ENCODE measurements at places on chromosomes 7 and 10. TPM values are rescaled to one million over a fixed set of nuclear protein-coding genes. Genes with fewer than 3 reads are reported as not detected.
A peak's percentile ranks its signal among the peaks of the same experiment; 100 is the strongest.

Gene CYP17A1
- not detected for total RNA-seq

Gene CHRM2
- 0.17 TPM for total RNA-seq

Gene INMT
- total RNA-seq: 0.84 TPM

Gene ZNF804B
- total RNA-seq: not detected

Gene GDF10
- total RNA-seq: 0.19 TPM

Gene ITIH2
- not detected for total RNA-seq

Gene PPP1R17
- total RNA-seq: 2.5 TPM

DNA sequence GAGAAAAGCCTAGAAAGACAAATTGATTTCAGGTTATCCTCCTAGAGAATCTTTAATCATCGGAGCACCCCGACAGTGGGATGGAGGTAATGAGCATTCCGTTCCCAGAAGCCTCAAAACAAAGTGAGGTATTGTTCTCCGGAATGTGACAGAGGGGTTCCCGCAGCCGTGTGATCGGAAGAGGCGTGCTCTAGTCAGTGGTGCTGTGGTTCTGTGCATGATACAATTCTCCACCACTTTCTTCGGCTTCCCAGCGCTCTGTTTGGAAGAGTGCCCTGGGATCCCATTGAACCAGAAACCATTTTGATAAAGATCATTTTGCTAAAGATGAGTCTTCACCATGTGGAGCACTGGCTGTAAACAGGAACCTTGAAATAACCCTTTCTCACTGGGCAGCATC lies 434.6 kb downstream of the PAXIP1 start:
- DNase-seq: no peak

DNA sequence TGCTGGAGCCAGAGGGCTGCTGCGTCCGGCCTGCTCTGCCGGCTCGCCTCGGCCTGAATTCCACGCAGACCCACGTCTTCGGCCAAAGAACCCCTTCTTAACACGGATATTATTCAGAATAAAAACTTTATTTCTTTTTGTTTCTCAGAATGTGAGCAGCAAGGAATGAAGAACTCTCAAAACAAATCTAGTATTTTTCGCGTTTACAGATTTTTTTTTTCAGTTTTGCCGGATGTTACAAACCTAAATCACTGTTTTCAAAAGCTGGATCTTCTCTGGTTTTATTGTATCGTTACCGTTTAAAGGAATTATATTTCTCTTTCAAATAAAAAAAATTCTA lies 4.4 kb upstream of the HOXA2 start:
- no peak for DNase-seq

- DNase-seq: no peak
Observed at GRCh38 chr7:131238347-131238931, 89.2 kb upstream of the MKLN1 start.

- no peak for DNase-seq
Observed at GRCh38 chr10:61016630-61017029, 72.6 kb upstream of the RHOBTB1 start.

DNA sequence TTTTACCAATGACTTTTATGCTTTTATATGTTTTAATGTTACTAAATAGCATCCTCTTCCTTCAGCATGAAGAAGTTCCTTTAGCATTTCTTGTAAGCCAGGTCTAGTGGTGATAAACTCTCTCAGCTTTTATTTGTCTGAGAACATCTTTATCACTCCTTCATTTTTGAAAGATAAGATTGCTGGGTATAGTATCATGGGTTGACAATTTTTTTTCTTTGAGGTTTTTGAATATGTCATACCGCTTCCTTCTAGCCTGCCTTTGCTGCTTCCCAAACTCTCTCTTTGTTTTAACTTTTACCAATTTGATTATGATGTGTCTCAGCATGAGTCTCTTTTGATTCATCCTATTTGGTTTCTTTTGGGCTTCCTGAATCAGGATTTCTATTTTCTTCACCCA lies 108.2 kb upstream of the KAT6B start:
- DNase-seq: no peak

GRCh38 chr10:84563868-84564267 lies 235.5 kb downstream of the CCSER2 start:
- DNase-seq: no peak

DNA sequence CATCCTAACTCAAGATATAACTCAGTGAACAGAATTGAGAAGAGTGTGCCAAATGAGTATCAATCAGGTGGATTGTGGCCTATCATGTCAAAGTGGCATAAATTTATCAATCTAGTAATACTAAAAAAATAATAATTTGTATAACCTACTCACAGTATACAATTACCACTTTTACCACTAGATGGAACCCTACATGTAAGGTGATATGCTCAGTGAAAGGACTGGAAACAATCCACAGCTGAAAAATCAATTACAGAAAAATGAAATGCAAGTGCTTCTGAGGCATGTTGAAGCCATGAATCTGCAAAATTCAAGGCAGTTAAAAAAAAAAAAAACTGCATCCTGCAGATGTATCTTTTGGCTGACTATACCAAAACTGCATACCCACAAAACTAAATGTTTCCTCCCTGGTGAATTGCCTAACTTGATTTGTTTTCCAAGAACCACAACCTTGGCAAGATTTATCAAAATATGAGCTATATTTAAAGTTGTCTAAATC lies 13.9 kb downstream of the ARHGAP19 start:
- DNase-seq: no peak

GRCh38 chr7:70533614-70534013 lies 598.3 kb upstream of the GALNT17 start:
- DNase-seq: no peak

- DNase-seq: no peak
Observed at GRCh38 chr7:197413-198335, 5.3 kb downstream of the FAM20C start.

DNA sequence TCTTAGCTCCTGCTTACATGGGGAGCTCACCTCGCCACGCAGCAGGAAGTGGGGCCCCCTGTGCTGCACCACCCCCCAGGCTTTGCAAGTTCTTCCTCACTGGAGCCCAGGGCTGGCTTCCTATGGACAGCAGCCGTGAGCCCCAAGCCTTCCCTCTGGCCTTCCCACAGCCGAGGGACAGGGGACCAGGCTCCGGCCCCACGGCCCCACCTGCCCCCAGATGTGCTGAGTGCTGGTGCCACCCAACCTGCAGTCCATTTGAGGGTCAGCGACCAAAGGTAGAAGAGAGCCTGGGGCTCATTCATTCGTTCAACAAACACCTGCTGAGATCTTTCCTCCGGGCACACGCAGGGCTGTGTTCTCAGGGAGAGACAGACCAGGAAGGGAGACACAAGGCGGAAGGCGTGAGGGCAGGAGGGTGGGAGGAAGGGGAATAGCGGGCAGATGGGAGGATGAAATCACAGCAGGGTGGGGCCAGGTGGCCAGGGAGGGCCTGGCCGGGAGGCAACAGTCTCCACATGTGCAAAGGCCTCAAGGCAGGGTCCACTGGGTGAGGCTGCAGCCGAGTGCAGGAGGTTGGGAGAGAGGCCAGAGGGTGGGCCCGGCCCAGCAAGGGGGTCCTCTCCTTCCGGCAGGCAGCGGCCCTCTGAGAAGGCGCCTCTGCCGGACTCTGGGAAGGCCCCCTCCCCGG lies 100.1 kb downstream of the FOXL3 start:
- no peak for DNase-seq

GRCh38 chr7:87151002-87151728 lies 1.1 kb upstream of the DMTF1 start:
- DNase-seq: no peak

- no peak for DNase-seq
Observed at GRCh38 chr7:116271963-116272886, 61.9 kb downstream of the TES start.

GRCh38 chr10:4431114-4431863 lies 394.7 kb upstream of the AKR1E2 start:
- no peak for DNase-seq

- no peak for DNase-seq
Observed at GRCh38 chr7:77246026-77246640, 46.5 kb upstream of the FGL2 start.

GRCh38 chr7:70700055-70700940 lies 431.6 kb upstream of the GALNT17 start:
- no peak for DNase-seq

DNA sequence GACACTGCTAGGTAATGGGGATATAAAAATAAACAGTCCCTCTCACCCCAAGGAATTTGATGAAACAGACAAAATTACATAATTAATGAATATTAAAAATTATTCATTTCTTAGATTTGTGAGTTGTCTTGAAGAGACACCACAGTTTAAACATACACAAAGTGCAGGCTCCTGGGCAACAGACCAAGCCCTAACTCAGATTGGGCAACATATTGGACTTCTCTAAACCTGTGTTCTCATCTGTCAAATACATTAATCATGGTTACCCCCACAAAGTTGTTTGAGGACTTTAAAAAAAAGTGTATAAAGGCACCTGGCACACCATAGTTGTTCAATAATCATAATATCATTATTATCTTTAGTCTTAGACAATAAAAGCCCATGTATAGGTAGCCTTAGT lies 62.5 kb upstream of the CAPZA2 start:
- no peak for DNase-seq

DNA sequence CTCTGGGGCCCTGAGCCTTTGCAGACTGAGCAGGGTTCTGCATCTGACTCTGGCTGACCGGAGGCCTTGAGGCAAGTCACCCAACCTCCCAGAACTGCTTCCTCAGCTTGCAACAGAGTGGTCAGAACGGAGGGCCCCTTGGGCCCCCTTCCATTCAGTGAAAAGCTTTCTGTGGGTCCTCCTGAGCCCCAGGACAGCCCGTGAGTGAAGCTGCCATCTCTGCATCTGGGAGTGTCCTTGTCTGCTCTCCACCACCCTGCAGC lies 224.7 kb downstream of the DNAJB6 start:
- DNase-seq: no peak

GRCh38 chr7:115789901-115790300 lies 240.7 kb downstream of the TFEC start:
- DNase-seq: no peak

GRCh38 chr7:100893910-100894721 lies 1.6 kb downstream of the ACHE start:
- DNase-seq: no peak

DNA sequence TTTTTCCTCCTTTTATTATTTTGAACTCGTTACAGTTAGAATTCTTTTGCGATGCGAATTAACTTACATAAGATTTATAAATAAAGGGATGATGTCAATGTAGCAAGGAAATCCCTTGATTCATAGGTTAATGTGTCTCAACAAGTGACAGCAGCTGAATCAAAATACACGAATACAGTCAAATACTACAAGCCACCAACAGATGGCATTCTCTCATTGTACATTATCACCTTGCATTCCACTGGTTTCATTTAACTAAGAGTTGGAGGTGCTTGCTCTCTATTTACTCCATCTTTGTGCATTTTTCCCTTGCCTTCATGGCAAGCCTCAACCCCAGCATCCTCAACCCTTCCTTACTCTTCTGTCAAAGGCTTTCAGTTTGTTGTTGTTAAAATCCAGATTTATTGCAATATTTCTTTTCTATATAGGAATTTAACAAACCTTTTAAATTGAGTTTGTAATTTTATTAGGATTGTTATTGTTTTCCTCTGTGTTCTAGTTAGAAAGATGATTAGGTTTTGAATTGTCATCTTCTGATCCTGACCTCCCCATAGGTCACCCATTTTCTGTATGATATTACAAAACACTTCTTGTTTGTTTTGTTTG lies 78.3 kb downstream of the SLC25A40 start:
- DNase-seq: no peak

GRCh38 chr7:152881893-152882292 lies 122.3 kb downstream of the ACTR3B start:
- DNase-seq: peak; percentile 39
